ENCODE measurements at places on chromosomes 2 and 18.

DNA sequence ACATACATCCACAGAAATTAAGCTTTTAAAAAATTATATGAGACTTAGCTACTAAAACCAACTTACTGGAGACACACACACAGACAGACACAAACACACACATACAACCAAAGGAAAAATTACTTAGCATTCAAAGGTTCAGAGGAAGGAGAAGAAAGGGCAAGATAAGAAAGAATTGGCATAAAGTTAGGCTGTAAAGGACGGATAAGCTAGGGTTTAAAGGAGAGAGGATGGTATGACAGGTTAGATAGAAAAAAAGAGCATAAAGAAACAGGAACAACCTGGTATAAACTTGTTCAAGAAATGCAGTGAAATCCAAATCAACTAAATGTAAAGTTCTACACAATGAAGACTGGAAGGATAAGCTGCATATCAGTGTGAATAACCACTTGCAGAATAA lies 73.4 kb downstream of the SLC66A3 start:
- DNase-seq: no peak

- no peak for DNase-seq
Measured at GRCh38 chr2:82650038-82650437, 1809.0 kb downstream of the SUCLG1 start.

DNA sequence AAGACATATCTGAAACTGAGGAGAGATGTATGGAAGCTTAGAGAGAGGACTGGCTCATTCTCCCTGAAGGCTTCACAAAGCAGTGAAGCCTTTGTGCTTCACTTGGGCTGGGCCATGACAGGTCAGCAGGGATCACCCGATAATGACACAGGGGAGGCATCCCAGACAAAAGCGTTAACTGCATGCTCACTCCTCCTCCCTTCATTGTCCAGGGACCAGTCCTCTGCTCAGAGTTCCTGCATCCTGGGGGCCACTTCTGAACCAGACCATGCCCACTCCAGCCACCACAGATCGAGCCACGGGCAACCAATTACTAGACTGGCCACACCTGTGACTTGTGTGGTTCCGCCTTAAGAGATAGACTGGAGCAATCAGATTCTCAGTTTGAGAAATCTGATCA lies 236.0 kb downstream of the CLIP4 start:
- DNase-seq: no peak

DNA sequence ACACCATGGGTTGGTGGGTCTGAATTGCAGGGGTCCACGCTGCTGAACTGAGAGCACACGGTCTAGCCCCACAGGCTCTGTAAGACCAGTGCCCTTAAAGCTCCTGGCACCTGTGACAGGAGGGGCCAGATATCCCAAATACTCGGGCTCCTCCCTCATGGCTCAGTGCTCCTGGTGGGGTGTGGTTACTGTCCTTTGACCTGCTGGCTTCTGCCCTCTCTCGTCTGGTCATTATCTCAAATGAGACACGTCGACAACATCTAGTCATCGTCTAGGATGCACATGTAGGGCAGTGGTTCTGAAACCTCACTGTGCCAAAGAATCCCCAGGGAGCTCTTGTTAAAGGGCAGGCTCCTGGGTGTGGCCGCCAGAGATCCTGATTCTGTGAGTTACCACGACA lies 258.4 kb downstream of the LOXHD1 start:
- DNase-seq: no peak

GRCh38 chr2:102103992-102104871 lies 38.3 kb upstream of the IL1R1 start:
- peak; percentile 85 for DNase-seq

DNA sequence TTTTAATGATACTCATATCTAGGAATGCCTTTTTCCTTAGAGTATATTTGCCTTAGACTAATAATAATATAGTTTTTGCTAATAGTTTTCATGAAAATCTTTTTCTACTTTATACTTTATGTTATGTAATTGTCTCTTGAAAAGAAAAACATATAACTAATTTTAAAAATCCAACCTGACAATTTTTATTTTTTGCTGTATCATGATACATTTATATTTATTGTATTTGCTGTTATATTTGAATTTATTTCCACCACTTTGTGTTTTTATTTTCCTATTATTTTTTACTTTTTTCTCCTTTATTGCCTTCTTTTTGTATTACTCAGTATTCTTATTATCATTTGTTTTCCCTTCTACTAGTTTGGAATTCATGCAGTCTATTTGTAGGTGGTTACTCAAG lies 85.4 kb downstream of the MBD5 start:
- DNase-seq: no peak

DNA sequence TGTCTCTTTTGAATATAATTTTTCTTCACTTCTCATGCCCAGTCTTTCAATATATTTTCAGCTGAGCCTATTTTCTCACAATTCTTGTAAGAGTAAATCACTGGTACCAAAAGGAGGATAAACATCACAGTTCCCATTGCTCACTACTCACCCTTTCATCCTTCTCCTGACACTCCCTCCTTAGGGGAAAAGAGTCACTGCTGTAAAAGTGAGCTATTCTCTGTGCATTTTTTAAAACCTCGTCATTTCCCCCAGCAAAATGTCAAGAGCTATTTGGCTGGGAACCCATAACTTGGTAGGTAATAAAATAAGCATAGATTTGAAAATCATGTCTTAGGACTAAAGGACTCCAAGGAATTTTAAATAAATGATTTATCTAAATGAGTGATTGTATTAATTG lies 340.1 kb upstream of the GYPC start:
- DNase-seq: no peak

DNA sequence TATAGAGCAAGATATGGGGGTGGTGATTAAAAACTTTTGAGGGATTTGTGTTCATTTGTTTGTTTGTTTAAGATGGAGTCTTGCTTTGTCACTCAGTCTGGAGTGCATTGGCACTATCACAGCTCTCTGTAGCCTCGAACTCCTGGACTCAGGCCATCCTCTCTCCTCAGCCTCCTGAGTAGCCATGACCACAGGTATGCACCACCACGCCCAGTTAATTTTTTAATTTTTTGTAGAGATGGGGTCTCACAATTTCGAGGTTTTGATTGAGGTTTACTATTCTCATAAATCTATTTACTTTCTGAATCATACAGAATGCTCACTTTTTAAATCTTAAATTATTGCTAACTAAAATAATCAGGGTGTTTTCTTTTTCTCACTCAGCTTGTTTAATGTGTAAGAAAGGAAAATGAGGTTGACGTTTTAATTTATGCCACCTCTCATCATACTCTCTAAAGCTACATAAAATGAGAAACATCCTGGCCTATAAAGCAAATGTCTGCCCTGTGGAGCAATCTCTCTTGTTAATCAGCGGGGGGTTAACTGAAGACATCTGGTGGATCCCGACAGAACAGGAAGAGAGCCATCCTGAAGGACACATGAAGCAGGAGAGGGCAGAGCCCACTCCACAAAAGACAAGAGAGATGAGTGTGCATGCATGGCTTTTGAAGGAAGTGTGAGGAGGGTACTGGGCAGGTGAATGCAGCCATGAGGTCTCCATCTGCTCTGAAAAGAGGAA lies 589.1 kb upstream of the SLC8A1 start:
- DNase-seq: no peak

DNA sequence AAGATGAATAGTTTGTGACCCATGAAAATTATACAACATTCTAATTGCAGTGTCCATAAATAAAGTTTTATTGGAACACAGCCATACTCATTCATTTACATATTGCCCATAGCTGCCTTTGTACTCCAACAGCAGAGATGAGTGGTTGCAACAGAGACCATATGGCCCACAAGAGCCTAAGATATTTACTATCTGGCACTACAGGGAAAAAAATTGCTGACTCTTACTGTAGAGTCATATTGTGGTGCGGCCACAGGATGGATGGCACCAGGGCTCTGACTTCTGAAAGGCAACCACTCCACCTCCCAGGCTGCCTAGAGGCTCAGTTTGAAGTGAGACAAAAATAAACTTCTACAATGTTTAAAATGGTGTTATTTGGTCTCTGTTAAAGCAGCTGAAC lies 404.0 kb upstream of the ATP5MC3 start:
- DNase-seq: no peak

DNA sequence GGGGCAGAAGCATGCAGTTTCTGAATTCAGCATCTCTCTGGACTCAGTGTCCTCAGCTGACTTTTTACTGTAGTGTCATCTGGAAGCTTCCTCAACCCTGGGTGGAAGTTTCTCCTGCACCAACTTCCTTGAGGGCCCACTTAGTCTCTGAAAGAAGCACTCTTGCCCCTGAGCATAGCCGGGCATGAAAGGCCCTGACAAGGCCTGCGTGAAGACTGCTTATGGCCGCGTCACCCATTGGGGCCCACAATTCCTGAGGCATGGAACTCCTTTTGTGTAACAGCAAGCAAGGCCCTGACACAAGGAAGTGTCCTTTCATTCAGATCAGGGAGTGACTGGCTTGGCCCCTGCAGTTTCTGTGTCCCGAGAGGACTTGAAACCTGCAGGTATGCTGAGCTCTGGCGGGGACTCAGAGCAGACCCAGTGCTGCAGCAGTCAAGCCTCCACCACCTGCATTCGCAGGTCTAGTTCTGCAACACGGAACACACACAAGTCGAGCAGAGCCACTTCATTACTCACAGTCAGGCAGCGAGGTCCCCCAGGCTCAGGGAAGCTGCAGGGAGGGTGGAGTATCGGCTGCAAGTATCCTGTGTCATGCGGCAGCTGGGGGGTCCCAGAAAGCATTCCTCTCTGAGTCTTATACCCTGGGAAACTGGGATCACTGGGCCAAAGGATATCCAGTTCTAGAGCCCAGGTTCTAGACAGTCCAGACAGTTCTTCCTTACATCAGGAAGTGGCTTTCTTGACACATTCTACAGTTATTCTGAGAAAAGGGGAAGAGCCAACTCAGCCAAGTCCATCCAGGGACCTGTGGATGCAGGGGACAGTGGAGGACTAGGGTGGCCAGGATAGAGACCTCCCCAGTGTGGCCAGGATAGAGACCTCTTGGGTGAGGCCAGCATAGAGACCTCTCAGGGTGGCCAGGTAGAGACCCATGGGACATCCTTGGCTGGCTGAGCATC lies 35.6 kb upstream of the PRLH start:
- no peak for DNase-seq

DNA sequence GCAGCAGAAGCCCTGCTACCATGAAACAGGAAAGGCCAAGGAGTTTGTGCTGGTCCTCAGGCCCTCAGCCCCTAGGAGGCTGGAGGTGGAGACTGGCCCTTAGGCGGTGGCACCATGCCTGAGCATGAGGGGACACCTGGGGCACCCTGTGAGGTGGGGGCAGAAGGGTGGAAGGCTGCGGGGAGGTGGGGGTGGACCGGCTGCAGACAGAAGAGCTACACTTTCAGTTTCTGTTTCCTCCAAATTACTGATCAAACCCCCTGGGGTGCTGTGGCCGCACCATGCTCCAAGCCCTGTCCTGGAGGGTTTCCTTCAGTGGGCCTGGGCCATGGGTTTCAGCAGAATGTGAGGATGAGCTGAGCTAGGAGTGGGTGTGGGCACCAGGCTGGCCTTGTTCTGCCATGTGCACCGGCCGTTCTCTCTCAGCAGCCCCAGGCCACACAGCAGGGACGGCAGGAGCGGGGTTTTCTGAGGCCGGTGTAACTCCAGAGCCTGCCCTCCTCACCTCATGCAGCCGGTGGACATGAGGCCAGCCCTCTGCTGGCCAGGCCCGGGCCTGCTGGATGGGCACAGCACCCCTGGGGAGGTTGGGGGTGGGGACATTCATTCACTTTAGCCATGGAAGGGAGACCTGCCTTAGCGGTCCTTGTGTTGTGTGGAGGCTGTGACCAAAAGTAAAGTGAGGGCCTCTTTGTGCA lies 51.5 kb downstream of the PLEKHB2 start:
- DNase-seq: no peak

- peak; percentile 68 for DNase-seq
Measured at GRCh38 chr2:160994141-160995002, 165.9 kb upstream of the TANK start.

GRCh38 chr18:10473132-10473531 lies 18.7 kb downstream of the APCDD1 start:
- no peak for DNase-seq

DNA sequence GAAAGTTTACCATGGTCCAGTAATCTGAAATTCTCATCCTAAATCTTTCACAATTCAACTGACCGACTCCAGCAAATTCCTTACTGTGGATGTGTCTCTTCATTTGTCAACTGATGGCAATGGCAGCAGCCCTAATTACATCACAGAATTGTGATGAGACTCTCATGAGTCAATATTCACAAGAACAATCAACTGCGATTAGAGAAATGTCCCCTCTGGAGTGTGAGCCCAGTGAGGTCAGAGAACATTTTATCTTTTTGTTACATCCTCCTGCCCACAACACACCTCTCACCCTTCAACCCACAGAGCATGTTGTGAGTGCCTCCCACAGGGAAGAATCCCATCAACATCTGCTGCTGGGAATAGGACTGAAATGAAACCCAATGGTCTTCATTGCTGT lies 73.6 kb downstream of the CD226 start:
- DNase-seq: no peak

DNA sequence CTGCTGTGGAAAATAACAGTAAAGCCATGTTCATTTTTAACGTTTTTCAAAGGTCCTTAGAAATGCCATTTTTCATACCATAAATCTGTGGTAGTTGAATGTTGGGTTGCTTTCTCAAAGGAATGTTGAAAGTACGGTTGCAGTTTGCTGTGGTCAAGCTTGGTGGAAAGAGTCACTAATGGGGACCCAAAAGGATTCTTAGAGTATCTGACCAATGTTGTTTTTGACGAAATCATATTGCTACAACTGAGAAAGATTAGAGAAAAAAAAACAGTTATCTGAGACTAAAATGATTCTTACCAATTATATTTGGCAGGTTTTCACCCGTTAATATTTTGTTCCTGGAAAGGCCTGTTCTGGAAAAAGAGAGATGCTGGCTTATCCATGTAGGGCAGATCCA lies 439.5 kb upstream of the ETAA1 start:
- DNase-seq: no peak

GRCh38 chr2:112727276-112728028 lies 6.6 kb downstream of the NT5DC4 start:
- no peak for DNase-seq

Data from activated T-cell treated with anti-CD3 and anti-CD28 coated beads, Interleukin-2, amount 50 U/mL, for 48 hours (primary cell).